ENCODE measurements at places on chromosomes 16 and 17. TPM values are rescaled to one million over a fixed set of nuclear protein-coding genes. Genes with fewer than 3 reads are reported as not detected.

The RPH3AL gene
- 6.0 TPM for total RNA-seq

The C16orf46 gene
- total RNA-seq = 0.80 TPM

The TBX2 gene
- 1.5 TPM for total RNA-seq

The PPM1D gene
- total RNA-seq = 9.6 TPM

The OR1A1 gene
- not detected for total RNA-seq

The PFN1 gene
- 738 TPM for total RNA-seq

The MMP15 gene
- 1.6 TPM for total RNA-seq

The HBM gene
- not detected for total RNA-seq

The TP53TG3 gene
- total RNA-seq = not detected

The COPRS gene
- total RNA-seq = 156 TPM

The ZFPM1 gene
- total RNA-seq = 0.29 TPM

The SLFN12L gene
- 0.31 TPM for total RNA-seq

The TBC1D3 gene
- not detected for total RNA-seq
